ENCODE measurements at places on chromosomes 2 and 18.
A peak's percentile ranks its signal among the peaks of the same experiment; 100 is the strongest.

DNA sequence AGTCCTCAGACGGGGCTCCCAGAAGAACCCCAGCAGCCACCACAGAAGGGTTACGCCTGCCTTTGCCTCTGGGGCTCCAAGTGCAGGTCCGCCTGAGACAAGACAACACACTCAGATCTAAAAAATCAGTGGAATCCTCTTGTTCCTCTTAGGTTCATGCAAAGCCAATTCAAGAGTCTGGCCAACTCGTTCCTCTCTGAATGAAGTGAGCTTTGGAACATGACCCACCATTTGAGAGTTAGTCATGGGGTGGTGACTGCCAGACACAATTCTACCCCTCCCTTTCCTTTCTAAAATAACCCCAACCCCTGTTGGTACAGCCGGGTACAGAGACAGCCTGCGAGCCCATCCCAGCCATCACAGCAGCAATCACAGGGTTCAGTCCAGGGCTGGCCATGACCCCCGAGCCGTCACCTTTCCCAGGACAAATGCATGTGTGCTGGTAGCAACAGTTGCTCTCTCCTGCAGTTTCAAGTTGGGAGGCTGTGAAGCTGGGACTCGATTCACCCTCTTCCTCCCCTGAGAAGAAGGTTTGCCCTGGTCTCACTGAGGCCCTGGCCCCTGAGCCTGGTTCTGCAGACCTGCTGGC is 183.1 kb upstream of the SH3BP4 start:
- no peak for DNase-seq

GRCh38 chr2:63124218-63124617 is 73.6 kb downstream of the OTX1 start:
- DNase-seq = peak; percentile 1

DNA sequence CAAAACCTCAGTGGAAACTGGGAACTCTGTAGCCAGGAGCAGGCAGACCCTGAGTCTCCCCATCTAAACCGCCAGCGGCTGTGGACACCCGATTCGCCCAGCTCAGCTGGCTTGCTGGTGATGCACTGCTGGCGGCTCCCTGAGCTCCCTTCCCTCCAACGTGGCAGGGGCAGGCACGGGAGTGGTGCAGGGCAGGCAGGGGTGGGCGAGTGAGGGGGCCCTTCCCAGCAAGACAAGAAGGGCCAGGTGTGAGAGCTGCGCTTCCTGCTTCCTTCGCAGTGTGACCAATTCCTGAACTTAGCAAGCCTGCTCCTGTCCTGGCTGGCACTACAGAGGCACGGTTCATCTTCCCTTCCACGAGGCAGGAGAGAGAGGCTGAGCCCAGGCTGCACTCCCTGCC is 12.3 kb upstream of the SEMA4C start:
- DNase-seq = no peak

- peak; percentile 42 for DNase-seq
Measured at GRCh38 chr2:12809526-12809925, 92.8 kb downstream of the TRIB2 start.

DNA sequence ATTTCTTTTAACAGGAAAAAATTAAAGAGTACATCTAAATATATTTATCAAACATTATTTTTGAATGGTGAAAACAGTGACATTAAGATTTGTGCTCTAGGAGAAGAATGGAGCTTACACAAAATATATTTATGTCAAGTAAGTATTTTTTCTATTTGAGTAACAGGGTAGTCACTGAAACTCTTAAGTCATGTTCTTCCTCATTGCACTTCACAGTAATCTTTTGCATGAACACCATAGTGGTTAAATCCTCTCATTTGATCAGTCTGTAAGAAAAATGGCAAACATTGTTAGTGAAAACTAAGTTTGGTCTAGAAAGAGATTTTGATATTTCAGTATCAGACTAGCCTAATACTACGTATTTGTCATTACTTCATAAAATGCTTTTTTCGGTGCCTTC is 8.1 kb downstream of the GMCL1 start:
- no peak for DNase-seq

GRCh38 chr2:19846030-19846429 is 55.8 kb downstream of the TTC32 start:
- no peak for DNase-seq

Measured in fibroblast of mammary gland (primary cell).